ENCODE measurements at places on chromosomes 6 and 20.

- DNase-seq: no peak
Observed at GRCh38 chr20:38073307-38074071, 39.9 kb downstream of the RPRD1B start.

DNA sequence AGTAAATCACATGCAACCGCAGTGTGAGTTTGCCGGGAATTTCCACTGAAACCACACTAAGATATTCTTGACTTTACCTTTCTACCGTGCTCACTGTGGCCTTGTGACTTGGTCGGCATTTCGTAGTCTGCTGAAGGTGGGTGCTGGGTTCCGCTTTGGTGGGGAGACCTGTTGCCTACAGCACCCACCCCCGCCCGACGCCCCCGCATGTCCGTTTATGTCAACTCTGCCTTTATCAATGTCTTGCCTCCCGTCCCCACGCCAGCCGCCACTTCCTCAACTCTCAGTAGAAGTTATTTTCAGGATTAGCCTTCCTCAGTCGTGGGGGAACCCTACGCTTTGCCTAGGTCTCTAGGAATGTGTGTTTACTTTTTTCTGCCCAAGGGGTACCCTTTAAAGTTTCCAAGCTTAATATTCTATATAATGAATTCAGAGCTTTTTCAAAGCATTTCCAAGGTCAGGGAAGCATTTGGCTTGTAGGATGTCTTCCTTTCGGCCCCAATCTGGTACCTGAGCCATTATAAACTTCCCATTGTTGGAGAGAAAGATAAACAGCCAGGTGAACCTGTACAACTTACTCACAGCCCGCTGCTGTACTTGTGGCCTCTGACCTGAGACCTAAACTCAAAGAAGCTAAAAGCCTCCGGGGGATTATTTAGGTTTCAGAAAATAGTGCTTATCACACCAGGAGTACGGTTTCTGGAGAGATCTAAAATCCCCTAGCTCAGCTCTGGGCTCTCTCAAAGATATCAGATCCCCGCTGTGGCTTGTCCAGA, 54.2 kb downstream of the TBC1D7 start:
- DNase-seq: no peak

DNA sequence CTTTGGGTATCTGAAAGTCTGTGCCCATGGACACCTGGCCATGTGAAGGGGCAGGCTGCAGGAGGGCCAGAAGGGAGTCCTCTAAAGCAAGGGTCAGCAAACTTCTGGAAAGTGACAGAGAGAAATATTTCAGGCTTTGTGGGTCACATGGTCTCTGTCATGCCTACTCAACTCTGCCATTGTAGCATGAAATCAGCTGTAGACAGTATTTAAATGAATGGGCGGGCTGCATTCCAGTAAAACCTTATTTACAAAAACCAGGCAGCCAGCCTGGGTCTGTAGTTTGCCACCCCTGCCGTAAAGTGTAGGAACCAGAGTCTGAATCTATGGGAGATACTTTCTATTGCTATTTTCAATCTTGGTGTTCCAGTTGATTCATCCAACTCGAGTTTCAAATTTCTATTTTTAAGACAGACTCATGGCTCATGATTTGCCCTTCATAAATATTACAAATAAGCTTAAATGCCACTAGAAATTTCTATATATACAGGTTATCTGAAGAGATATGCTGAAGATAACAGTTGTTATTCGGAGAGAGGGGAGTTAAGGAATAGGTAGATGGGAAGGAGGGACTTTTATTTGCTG, 19.0 kb upstream of the ADGRF4 start:
- no peak for DNase-seq

DNA sequence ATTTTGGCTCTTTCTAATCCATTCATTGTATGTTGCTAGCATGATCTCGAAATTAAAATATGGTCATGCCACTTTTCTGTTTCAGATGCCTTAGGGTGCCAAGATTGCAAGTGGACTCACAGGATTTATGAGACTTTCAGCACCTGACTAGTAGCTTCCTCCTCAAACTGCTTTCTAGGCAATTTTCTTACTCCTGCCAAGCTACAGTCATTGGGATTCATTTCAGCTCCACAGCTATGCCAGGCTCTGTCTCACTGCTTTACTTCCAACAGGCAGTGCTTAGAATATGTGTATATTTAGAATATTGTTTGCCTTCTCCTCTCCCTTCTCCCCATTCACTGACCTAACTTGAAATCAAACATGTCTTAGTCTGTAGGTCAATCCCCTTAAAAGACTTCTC, 681.4 kb downstream of the TENT5A start:
- DNase-seq: no peak

DNA sequence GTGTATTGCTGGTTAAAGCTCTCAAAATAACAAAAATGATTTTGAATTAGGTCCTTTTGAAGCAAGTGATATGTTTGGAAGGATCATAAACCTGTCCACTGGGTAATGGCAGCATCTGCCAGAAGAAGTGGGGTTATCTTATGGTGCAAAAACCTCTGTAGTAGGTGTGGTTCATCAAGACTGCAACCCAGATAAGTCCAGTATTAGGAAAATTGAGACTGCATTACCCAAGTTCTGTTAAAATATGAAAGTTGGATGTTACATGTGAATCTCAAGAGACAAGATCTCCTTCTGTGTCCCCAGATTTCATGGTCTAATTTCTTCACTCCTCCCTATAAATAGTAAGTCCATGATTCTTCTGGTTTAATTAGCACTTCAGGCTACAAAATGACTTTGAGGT, 59.4 kb downstream of the RPRD1B start:
- no peak for DNase-seq

DNA sequence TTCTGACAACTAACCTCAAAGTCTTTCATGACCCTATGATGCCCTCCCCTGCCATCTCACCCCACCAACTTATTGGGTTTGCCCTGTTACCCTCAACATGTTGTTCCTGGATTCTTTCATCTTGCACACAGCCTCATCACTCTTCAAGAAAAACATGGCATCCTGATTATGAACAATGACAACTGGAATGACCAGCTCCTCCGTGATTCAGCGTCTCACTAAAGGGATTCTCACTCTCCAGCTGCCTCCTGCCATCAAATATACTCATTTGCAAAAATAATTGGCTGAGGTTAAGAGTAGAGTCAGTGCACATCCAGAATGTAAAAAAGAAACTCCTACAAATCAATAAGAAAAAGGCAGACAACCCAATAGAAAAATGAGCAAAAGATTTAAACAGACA, 59.7 kb upstream of the MDGA1 start:
- no peak for DNase-seq

GRCh38 chr20:48342822-48343513, 484.8 kb downstream of the PREX1 start:
- no peak for DNase-seq

GRCh38 chr6:40535110-40535818, 51.9 kb downstream of the LRFN2 start:
- no peak for DNase-seq

- DNase-seq: no peak
Observed at GRCh38 chr6:88680654-88681053, 282.8 kb downstream of the RNGTT start.

DNA sequence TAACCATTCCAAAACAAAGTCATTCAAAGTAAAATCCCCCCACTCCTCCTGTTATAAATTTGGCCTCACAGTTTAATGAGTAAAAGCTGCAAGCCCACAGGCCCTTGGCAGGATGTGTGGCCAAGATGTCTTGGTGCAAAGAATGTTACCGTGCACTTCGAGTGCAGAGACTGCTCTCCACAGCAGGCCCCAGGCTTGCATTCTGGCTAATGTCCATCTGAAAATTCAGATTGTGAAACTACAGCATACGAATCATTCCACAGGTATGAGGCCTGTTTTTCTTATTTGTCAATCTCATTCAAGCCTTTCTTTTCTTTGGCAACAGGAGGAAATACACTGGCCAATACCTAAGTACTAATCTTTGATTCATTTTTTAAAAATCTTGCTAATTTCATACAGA, 7.1 kb downstream of the RPS6KA2 start:
- no peak for DNase-seq

GRCh38 chr6:96940322-96940721, 15.8 kb downstream of the KLHL32 start:
- DNase-seq: no peak

- DNase-seq: no peak
Observed at GRCh38 chr6:100467129-100468015, 2.7 kb upstream of the SIM1 start.

DNA sequence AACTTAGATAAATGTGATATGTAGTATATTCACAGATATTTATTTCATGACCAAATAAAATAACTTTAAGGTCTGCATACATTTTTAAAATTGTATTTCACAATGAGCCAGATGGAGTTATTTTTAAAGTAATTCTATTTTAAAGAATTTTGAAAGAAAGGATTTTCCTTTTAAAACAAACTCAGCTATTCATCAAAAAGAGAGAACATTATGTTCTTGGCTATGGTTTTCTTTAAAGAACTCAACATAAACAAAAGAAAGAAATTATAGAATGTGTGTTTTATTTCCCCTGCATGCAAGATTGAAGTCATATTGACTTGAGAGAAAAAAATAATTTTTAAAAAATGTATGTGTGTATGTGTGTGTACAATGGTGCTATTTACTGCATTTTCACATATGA, 1023.6 kb upstream of the CITED2 start:
- no peak for DNase-seq

DNA sequence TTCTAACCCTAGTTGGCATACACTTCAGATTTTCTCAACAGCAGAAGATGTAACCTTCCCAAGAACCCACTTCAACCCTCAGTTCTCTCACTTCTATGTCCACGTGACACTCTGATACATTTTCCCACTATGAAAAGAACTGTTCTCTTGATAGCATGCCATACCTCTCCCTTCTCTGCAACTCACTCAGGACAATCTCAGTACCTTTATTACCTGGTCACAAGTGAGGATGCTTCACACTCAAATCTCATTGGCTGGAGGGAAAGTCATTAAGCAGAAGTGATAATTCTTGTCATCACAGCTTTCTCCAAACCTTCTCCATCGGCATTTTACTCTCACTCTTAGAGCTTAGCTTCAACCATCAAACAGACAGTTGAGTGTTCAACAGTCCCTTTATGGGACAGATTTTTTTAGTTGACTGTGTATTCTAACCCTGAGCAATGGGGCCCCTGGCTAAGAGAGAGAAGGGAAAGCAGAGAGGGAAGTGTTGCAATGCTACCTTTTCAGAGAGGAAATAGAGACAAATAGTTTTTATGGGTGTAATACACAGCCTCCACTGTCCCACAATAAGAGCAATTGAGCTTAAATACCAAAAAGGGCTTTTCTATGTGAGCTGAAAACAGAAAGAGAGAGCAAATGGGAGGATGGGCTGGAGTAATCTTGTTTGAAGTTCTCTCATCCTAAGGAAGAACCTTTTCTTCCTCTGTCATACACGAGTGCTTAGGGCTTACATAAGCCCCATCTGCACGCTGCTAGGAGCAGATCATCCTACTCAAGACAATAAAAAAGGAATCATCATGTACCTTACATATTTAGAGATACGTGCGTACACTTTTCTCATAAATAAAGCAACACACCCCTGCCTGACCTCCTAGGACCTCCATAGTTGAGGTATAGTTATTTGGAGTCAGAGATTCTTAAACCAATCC, 16.0 kb downstream of the HLA-DPA1 start:
- no peak for DNase-seq

GRCh38 chr20:46948081-46948480, 53.4 kb downstream of the EYA2 start:
- no peak for DNase-seq

GRCh38 chr6:21208796-21209186, 384.8 kb upstream of the SOX4 start:
- DNase-seq: no peak

GRCh38 chr6:14499841-14500240, 382.3 kb downstream of the CD83 start:
- DNase-seq: no peak
